ENCODE measurements at places on chromosomes 5 and 9.

- DNase-seq, result no peak
Measured at GRCh38 chr5:22776285-22776684, 76.9 kb downstream of the CDH12 start.

DNA sequence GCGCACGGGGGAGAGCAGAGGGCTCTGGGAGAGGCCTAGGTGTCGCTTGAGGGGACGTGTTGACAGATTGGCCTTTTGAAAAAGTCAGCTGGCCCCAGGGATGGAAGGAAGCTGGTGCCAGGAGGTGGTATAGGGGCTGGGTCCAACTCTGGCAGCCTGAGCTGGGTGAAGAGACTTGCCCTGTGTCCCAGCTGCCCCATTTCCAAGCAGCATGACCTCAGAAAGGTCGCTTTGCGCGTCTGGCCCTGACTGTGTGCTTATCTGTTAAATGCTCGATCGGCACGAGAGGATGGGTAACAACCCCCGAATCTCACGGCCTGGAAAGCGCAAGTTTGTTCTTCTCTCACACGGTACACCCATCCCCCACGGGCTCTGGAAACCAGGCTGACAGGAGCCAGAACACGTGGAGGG, 31.2 kb upstream of the LAMC3 start:
- DNase-seq, result no peak

DNA sequence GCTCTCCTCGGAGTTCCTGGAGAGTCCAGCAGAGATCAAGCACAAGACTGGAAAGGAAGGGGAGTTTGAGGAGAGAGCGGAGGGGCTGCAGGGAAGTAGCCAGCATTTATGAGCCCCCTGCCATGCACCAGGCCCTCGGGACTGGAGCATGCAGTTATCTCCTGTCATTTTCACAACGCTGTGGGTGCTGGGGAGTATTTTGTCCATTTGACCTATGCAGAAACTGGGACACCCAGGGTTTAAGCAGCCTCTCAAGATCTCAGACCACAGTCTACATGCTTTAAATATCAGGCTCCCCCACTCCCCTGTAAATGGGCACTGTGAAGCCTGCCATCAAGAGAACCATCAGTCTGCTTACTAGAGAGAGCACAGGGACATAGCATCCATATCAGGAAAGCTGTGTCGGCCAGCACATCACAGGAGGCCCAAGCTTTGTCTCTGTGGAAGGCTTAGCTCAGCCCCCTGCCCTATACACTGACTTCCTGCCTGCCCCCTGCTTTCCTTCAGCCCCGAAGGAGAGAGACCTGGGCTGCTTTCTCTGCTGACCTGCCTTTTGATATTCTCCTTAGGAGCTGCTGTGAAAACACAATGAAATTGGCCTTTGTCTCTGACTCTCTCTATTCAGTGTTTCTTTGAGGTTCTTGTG, 7.3 kb downstream of the FOXI1 start:
- no peak for DNase-seq

GRCh38 chr5:126402621-126403555, 20.3 kb upstream of the GRAMD2B start:
- DNase-seq, result no peak

DNA sequence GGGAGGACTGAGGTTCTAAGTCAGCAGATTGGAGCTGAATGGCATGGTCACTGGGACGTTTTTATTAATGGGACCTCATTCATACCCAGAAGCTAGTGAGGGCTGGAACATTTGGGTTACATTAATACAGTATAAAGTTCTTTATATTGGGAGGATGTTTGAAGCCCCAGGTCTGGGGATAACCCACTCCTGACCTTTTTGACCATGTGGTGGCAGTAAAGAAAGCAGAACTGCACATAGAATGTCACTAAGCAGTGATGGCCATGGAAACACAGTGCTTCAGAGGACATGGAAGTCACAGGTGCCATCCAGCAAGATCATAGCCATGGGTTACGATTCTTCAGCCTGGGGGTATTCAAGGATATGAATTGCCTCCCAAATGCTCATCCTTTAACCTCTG, 176.0 kb downstream of the ATP10B start:
- DNase-seq, result no peak

- DNase-seq, result no peak
Measured at GRCh38 chr9:11135851-11136250, 523.0 kb upstream of the PTPRD start.

- DNase-seq, result no peak
Measured at GRCh38 chr5:109916481-109917153, 226.9 kb downstream of the MAN2A1 start.

DNA sequence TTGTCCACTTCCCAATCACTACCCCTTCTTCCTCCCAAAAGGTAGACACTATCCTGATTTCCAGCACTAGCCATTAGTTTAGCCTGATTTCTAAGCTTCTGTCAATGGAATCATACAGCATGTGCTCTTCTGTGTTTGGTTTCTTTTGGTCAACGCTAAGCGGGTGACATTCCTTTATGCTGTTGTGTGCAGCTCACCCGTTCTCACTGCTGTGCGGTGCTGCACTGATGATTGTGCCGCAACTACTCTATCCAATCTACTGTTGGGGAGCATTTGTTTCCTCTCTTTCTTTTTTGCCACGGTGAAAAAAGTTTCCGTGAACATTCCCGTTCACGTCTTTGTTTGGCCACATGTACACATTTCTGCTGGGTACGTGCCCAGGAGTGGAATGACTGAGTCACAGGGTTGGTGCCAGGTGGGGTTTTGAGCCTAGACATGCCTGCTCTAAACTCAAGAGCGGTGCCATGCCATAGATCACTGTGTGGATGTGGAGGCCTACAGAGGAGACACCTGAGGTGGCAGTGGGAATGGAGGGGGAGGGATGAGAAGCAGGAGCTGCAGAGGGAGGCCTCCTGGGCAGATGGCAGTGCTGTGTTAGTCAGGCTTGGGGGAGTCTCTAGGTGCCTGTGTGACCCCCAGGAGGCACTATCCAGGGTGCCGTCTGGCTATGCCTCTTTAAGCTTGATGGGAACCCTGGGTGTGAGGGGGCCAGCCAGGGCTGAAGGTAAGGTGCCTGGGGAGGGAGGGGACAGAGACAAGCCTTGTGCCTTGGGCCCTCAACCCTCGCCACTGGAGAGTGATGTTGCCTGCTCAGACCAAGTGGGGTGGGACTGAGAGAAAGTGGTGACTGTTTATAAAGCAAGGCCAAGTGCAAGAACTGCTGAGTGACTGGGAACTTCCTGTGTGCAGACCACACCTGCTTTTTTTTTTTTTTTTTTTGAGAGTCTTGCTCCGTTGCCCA, 11.4 kb upstream of the ANKRD33B start:
- no peak for DNase-seq

DNA sequence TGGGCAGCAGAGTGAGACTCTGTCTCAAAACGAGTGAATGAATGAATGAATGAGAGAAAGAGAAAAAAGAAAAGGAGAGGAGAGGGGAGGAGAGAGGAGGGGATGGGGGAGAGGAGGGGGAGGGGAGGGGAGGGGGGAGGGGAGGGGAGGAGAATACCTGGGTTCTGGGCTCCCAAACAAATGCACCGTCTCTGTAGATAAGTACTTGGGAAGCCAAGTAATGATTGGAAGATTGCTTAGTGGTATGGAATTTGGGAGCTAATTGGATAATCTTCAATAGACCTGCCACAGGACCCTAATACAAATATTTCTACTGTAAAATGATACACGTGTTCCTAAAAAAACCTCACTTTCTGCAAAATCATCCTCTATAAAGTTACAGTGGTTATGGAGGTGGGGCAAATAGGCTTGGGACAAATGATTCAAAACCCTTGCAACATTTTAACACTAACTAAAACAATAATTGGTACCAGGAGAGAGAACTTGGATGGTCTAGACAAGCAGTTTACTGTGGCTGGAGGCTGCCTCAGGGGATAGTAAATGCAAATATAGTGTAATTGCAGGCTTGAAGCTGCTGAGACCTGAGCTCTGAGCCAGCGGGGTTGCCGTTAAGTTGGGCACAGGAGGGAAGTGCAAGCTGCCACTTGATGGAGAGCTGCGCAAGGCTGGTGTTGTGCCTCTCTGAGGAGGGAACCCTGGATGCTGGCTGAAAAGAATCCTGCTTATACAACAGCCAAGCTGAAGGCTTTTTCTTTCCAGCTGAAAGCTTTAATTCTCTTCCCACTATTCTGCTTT, 3.5 kb downstream of the HEMGN start:
- DNase-seq, result no peak

GRCh38 chr5:164358531-164359259, 853.3 kb downstream of the MAT2B start:
- no peak for DNase-seq

- no peak for DNase-seq
Measured at GRCh38 chr5:1806974-1807373, 5.8 kb downstream of the NDUFS6 start.

GRCh38 chr9:106066940-106067524, 372.7 kb downstream of the TMEM38B start:
- DNase-seq, result no peak

Data from right forelimb (tissue), 1 donor.